Stimulated activated CD8-positive, alpha-beta memory T cell treated with anti-CD3 and anti-CD28 coated beads, Interleukin-15, amount 100 ng/mL, for 48 hours (primary cell): ENCODE measurements at places on chromosomes 12 and 14.

DNA sequence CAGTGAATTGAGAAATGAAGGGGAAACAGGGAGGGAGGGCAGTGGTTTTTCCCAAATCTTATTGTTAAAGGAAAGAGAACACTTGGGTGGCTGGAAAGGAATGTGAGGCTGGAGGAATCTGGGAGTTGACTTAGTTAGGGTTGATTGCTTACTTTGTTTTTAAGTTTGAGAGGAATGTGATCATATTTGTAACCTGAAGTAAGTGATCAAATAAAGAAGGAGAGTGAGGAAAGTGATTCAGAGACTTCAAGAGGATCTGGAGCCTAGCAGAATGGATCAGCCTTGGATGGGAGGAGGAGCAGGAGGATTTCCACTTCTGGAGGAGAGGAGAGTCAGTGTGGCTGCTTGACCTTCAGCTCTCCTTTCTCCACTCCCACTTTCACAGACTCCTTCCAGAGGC, 6.0 kb upstream of the LRP6 start:
- no peak for DNase-seq

DNA sequence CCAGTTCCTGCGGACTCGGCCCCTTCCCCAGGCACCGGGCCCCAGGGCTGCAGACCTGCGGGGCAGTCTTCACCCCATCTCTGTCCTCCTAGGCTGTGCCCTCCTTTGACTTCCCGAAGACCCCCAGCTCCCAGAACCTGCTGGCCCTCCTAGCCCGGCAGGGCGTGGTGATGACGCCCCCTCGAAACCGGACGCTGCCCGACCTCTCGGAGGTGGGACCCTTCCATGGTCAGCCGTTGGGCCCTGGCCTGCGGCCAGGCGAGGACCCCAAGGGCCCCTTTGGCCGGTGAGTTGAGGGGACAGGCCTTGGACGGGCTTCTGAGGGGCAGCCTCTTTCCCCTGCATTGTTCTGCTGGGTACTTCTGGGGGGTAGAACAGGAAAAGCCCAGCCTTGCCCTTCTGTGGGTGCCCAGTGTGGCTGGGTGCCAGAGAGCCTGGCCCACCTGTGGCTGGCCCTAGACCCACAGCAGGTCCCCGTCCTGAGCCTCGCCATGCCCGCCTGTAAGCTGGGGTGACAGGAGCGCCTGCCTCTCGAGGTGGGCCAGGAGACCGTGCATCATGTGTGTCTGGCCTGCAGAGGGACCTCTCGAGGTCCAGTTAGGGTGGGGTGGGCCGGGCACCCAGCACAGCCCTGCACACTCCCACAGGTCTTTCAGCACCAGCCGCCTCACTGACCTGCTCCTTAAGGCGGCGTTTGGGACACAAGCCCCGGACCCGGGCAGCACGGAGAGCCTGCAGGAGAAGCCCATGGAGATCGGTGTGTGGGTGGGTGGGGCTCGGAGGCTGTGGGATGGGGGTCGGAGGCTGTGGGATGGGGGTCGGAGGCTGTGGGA, 12.6 kb upstream of the PUS1 start:
- no peak for DNase-seq

DNA sequence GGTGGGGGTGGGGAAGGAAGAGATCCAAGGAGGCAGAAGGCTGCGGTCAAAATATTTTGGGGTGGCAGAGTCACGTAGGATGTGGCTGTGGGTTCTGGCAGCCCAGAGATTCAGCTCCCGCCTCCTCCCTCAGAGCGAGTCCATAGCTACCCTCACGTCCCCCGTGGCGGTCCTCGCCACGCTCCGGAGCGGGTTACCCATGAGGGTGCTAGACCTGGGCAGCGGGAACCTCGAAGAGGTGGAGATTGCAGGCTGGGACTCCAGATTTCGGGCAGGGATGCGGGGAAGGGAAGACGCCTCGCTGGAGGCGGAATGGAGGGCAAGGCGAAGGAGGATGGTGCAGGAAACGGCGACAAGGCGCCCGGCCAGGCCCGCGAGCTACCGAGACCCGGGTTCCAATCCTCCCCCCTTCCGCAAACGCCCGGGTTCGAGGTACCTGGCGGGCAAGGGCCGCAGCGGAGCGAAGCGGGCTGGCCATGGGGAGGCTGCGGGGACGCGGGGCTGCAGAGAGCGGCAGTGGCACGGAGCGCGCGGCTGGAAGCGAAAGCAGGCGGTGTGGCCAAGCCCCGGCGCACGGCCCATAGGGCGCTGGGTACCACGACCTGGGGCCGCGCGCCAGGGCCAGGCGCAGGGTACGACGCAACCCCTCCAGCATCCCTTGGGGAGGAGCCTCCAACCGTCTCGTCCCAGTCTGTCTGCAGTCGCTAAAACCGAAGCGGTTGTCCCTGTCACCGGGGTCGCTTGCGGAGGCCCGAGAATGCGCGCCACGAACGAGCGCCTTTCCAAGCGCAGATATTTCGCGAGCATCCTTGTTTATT, 46.2 kb downstream of the BCAT1 start:
- DNase-seq: no peak

DNA sequence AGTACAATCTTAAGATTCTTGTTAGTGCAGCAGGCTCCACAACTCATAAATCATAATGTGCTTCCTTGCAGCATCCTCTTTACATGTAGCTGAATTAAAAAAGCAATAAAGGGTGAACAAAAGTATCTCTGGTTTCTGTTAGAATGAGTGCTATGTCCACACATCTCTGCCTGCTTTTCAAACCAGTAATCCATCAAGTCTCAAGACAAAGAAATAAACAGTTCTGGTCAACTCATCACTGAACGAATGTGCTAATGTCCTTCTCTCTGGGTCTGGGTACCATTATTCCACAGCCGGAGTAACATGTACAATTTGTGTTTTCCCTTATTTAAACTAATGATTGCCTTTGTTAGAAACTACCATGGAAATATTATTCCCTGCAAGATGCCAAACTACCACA, 273.0 kb upstream of the USP15 start:
- no peak for DNase-seq

- no peak for DNase-seq
Observed at GRCh38 chr12:132550014-132550802, 60.2 kb downstream of the LRCOL1 start.

DNA sequence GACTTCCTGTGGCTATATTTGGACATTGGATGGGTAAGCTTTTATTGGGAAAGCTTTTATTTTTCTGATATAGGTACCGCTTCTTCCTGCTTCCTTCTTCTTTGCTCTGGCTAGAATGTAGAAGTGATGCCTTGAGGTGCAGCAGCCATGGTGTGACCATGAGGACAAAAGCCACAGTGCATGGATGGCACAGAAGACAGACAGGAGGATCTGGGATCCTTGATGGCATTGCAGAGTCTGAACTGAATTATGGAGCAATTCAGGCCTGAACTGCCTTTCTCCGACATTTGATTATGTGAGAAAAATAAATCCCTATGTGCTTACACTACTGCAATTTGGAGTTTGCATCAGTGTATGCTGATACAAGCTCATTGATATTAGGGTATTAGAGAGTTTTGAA, 191.3 kb upstream of the CRY1 start:
- DNase-seq: no peak

DNA sequence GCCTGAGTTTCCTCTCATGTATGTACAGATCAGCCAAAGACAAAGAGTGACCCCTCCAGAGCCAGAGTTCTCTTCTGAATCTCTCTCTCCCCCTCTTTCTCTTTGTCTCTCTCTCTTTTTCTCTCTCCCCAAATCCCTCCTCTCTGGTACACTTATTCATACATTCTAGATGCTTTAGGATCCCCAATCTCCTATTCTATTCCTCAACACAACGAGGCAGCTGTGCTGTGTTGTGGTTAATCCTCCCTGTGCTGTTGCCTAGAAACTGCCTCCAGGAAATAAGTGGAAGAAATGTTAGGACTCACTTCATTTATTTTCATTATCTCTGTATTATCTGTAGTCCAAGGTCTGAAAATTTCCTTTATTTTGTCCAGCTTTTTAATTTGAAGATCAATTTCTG, 350.5 kb upstream of the OR4E1 start:
- no peak for DNase-seq

- no peak for DNase-seq
Observed at GRCh38 chr14:58082491-58083098, 69.4 kb downstream of the ARMH4 start.

GRCh38 chr12:9449181-9449580, 158.5 kb downstream of the KLRB1 start:
- no peak for DNase-seq

DNA sequence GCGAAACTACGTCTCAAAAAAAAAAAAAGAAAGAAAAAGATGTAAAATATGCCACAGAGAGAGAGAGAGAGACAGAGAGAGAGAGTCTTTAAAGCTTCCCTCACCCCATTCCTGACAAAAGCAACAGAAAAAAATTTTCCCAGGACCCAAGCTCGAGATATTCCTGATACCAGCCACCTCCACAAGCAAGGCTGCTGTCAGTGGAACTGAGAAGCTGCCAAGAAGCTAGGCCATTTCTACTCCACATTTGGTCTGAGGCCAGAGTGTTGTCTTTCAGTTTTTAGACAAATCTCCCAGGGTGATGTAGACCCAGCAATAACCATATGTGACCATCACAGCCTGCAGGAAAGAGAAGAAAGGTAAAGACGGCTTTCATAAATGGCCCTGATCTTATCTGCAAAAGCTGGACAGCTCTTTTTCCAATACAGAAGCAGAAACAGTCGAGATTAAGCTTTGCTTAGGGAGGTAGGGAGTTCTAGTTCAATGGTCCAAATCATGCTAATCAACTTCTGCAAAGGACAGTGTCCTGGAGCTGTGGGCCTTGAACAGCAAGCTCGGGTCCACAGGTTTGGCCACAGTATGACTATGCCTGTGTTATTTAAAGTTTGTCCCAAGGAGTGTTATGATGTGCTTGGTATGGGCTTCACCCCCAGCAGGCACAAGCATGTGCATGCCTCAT, 130.3 kb upstream of the NUDT4 start:
- no peak for DNase-seq
